ENCODE measurements at places on chromosomes 7 and 10. TPM values are rescaled to one million over a fixed set of nuclear protein-coding genes. Genes with fewer than 3 reads are reported as not detected.

DNA sequence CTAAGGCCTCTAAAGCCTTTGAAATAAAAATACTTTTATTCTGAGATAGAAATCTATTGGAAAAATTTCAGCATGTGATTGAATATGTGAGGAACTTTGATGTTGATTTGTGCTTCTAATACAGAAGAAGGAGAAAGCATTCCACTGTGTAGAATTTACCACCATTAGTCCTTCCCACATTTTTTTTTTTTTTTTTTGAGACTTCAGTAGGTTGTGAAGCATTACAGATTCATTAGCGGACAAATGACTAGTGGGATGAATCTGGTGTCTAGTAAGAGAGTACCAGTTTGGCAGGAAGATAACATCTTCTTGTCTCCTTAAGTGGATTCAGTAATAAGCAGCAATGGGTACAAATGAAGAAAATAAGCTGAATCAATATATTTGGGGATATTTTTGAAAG lies 95.5 kb downstream of the ANKRD30A start:
- DNase-seq = no peak
- H3K27ac ChIP-seq = no peak overlapping the region
- H3K4me1 ChIP-seq = no peaks in the 10 kb centered on the region
- no peak overlapping the region for H3K4me3 ChIP-seq

The COL28A1 gene
- total RNA-seq = 2.0 TPM

- H3K4me3 ChIP-seq = no peak overlapping the region
- H3K27me3 ChIP-seq = no peaks in the 10 kb centered on the region
- H3K4me1 ChIP-seq = peaks cover 48% of the 10 kb centered on the region
- H3K27ac ChIP-seq = no peak overlapping the region
Measured at GRCh38 chr7:36970551-36971514, 246.5 kb upstream of the AOAH start.

DNA sequence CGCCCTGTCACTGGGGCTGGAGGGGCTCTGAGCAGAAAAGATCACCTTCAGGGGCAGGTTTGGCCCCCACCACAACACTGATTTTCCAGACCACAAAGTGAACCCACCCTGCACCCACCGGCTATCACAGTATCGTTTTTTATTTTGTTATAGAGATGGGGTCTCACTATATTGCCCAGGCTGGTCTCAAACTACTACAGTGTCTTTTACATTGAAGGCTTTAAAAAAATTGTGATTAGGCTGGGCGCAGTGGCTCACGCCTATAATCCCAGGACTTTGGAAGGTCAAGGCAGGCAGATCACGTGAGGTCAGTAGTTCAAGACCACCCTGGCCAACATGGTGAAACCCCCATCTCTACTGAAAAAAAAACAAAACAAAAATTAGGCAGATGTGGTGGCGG lies 125.1 kb downstream of the COL26A1 start:
- H3K27ac ChIP-seq = no peak overlapping the region
- H3K27me3 ChIP-seq = no peaks in the 10 kb centered on the region
- no peaks in the 10 kb centered on the region for H3K36me3 ChIP-seq
- H3K4me1 ChIP-seq = no peaks in the 10 kb centered on the region

The SYNPO2L gene
- 0.32 TPM for total RNA-seq

The ADAM22 gene
- total RNA-seq = 2.7 TPM

The TNPO3 gene
- 37.0 TPM for total RNA-seq

The PRPF18 gene
- 22.5 TPM for total RNA-seq

The AKR1E2 gene
- 11.3 TPM for total RNA-seq

DNA sequence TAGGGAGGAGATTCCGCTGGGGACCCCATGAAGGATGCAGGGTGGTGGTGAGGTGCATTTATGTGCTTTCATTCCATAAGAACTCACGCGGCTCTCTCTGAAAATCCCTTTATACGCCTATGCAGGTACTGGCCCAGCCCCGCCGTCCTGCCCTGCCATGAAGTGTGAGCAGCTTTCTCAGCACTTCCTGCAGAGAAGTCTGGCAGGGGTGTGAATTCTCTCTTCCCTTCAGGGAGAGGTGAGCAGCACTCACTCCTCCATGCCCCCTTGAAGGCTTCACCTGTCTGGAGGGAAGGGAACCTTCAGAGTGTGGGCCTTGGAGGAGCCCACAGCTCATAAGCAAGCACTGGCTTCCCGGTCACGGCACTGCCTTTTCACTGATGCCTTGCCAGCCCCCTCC lies 34.0 kb downstream of the PPP2R2D start:
- no peak overlapping the region for H3K4me3 ChIP-seq
- no peak for DNase-seq
- H3K4me1 ChIP-seq = peaks cover 13% of the 10 kb centered on the region
- H3K27ac ChIP-seq = no peak overlapping the region
- peaks cover 48% of the 10 kb centered on the region for H3K36me3 ChIP-seq

GRCh38 chr7:40945788-40946187 lies 757.1 kb downstream of the INHBA start:
- H3K36me3 ChIP-seq = no peaks in the 10 kb centered on the region
- no peak for DNase-seq
- H3K27ac ChIP-seq = no peak overlapping the region
- no peaks in the 10 kb centered on the region for H3K27me3 ChIP-seq

- peak overlapping the region; percentile 88 for H3K4me3 ChIP-seq
- H3K27me3 ChIP-seq = no peaks in the 10 kb centered on the region
- peaks cover 23% of the 10 kb centered on the region for H3K4me1 ChIP-seq
- no peak for DNase-seq
Measured at GRCh38 chr7:149196151-149196704, 882 bp downstream of the ZNF282 start.

The LIPJ gene
- total RNA-seq = 0.09 TPM

- DNase-seq = no peak
- H3K36me3 ChIP-seq = no peaks in the 10 kb centered on the region
- H3K27me3 ChIP-seq = no peaks in the 10 kb centered on the region
- no peak overlapping the region for H3K27ac ChIP-seq
- H3K4me1 ChIP-seq = no peaks in the 10 kb centered on the region
- no peak overlapping the region for H3K4me3 ChIP-seq
Measured at GRCh38 chr7:123415625-123416024, 118.8 kb downstream of the IQUB start.

The VPS50 gene
- total RNA-seq = 34.6 TPM

GRCh38 chr7:94888551-94888950 lies 18.8 kb upstream of the PPP1R9A start:
- no peaks in the 10 kb centered on the region for H3K27me3 ChIP-seq
- H3K27ac ChIP-seq = no peak overlapping the region
- DNase-seq = no peak
- no peaks in the 10 kb centered on the region for H3K4me1 ChIP-seq

The CC2D2B gene
- total RNA-seq = 1.6 TPM

- H3K4me3 ChIP-seq = peak overlapping the region; percentile 92
- DNase-seq = no peak
- H3K27me3 ChIP-seq = no peaks in the 10 kb centered on the region
- H3K36me3 ChIP-seq = peaks cover 3% of the 10 kb centered on the region
- H3K4me1 ChIP-seq = peaks cover 23% of the 10 kb centered on the region
Measured at GRCh38 chr10:99659868-99660366, 608 bp downstream of the ENTPD7 start.

DNA sequence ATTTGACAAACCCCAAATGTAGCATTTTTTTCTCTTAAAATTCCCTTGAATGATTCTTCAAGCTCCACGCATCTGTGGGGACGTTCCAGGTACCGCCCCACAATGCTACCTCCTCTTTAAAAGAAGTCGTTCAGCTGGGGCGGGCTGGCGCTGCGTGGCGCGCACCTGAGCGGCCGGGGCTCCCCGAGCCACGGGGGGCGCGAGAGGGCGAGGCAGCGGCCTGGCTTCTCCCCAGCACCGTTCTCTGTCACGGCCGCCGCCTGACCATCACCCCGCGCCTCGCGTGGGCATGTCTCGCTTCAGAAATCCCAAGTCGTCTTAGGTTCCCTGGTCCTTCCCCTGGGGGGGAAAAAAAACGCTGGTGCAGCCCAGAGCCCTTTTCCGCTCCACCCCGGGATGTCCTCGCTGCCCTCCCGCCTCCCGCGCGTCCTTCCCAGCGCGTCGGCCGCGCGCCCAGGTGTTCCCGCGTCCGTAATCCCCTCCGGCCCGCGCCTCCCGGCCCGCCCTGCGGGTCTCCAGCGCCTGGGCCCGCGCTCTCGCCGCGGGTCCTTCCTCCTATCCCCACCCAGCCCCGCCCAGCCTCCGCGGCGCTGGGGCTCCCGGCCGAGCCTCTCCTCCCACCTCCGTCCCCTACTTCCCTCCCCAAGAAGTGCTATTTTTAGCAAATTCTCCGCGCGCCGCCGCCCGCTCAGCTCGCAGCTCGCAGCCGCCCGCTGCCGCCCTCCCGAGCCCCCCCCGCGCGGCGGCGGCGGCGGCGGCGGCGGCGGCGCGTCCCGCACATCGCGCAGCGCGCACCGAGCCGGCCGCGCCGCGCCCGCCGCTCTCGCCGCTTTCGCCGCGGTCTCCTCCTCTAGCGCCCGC lies 58.7 kb upstream of the PRPS1L1 start:
- no peak overlapping the region for H3K27ac ChIP-seq
- peak; percentile 50 for DNase-seq
- peaks cover 5% of the 10 kb centered on the region for H3K4me1 ChIP-seq
- H3K27me3 ChIP-seq = peaks cover 19% of the 10 kb centered on the region

GRCh38 chr10:86203162-86203905 lies 163.3 kb downstream of the GRID1 start:
- no peak overlapping the region for H3K27ac ChIP-seq
- no peak for DNase-seq
- no peaks in the 10 kb centered on the region for H3K36me3 ChIP-seq
- H3K4me1 ChIP-seq = no peaks in the 10 kb centered on the region
- H3K27me3 ChIP-seq = no peaks in the 10 kb centered on the region

DNA sequence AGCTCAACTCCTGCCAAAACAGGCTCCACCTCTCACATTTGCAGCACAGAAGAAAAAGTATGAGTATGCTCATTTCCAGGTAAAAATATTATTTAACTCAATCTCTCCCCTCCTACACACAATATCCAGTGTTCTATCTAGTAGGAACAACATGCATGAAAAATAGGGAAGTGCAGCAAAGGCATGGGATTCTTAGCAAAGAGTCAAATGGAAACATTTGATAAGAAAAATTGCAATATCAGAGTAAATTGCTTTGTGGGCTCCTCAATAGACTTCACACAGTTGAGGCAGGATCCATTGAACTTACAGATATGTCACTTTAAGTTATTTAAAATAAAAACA lies 150.9 kb downstream of the ANK3 start:
- no peak overlapping the region for H3K4me3 ChIP-seq
- no peak overlapping the region for H3K27ac ChIP-seq
- H3K27me3 ChIP-seq = no peaks in the 10 kb centered on the region
- peaks cover 21% of the 10 kb centered on the region for H3K4me1 ChIP-seq
- DNase-seq = no peak

DNA sequence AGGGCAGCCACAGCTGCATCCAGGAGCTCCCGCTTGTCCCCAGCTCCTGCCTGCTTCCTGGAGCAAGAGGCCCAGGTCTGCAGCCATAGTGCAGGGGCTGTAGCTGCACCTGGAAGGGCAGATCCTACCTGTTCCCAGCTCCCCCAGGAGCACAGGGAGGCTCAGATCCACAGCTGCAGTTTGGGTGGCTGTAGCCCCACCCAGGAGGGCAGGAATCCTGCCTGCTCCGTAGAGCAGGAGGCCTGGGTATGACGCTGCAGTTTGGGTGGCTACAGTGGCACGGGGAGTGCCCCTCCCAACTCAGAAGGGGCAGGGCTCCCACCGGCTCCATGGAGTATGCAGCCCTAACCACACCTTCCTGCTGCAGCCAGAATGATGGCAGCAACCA lies 26.7 kb upstream of the CDCA7L start:
- no peak overlapping the region for H3K27ac ChIP-seq
- H3K27me3 ChIP-seq = no peaks in the 10 kb centered on the region
- no peak for DNase-seq
- H3K36me3 ChIP-seq = no peaks in the 10 kb centered on the region

DNA sequence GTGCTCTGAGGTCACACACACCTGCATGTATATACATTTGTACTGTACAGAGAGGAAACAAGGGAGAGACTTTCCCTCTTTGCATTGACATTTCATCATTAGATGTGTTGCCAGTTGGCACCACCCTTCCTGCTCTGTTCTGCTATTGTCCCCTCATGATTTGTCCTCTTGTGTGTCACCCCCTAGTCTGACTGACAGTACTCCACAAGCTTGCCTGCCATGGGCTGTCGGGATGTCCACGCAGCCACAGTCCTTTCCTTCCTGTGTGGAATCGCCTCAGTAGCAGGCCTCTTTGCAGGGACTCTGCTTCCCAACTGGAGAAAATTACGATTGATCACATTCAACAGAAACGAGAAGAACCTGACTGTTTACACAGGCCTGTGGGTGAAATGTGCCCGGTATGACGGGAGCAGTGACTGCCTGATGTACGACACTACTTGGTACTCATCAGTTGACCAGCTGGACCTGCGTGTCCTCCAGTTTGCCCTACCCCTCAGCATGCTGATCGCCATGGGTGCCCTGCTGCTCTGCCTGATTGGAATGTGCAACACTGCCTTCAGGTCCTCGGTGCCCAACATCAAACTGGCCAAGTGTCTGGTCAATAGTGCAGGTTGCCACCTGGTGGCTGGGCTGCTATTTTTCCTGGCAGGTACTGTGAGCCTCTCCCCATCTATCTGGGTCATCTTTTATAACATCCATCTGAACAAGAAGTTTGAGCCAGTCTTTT lies 9.4 kb downstream of the CLDN12 start:
- no peak for DNase-seq
- H3K27me3 ChIP-seq = no peaks in the 10 kb centered on the region

The NRG3 gene
- total RNA-seq = 2.6 TPM

DNA sequence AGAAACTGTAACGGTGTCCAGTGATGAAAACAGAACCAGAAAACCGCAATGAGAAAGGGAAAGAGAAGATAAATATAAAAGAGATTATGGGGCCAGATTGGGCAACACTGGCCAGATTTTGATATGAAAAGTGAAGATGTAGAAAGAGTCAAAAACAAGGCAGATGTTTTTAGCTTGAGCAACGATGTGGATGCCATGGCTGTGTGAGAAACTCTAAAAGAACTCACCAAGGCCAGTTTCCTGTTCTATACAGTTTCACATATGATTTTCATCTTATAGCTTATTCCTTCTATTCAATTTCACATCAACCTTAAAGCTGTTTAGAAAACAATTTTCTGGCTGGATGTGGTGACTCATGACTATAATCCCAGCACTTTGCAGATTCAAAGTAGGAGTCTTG lies 36.3 kb downstream of the CSTF2T start:
- H3K4me1 ChIP-seq = no peaks in the 10 kb centered on the region
- H3K4me3 ChIP-seq = no peak overlapping the region
- H3K27ac ChIP-seq = no peak overlapping the region
- no peaks in the 10 kb centered on the region for H3K27me3 ChIP-seq

The PRR15 gene
- total RNA-seq = 4.1 TPM

Data from lower lobe of right lung (tissue), 2 donors.